ENCODE measurements at places on chromosomes 13 and 19. TPM values are rescaled to one million over a fixed set of nuclear protein-coding genes. Genes with fewer than 3 reads are reported as not detected.

TMEM143 gene
- total RNA-seq, result 2.8 TPM

PCP2 gene
- total RNA-seq, result not detected

CACNG7 gene
- 1.3 TPM for total RNA-seq

WIZ gene
- 4.5 TPM for total RNA-seq

DHDH gene
- 0.14 TPM for total RNA-seq

PROSER3 gene
- total RNA-seq, result 2.5 TPM

EFNB2 gene
- 0.46 TPM for total RNA-seq

ATP12A gene
- total RNA-seq, result not detected

OR10H1 gene
- total RNA-seq, result not detected

OLFM4 gene
- total RNA-seq, result not detected

DCLK1 gene
- total RNA-seq, result 1.8 TPM

C2CD4C gene
- not detected for total RNA-seq

CEACAM3 gene
- total RNA-seq, result not detected

OR7A5 gene
- not detected for total RNA-seq

CLEC4G gene
- not detected for total RNA-seq

RFPL4AL1 gene
- total RNA-seq, result not detected

ZNF613 gene
- 6.9 TPM for total RNA-seq

C19orf67 gene
- not detected for total RNA-seq

CFAP97D2 gene
- total RNA-seq, result not detected
